Stimulated activated CD8-positive, alpha-beta memory T cell treated with anti-CD3 and anti-CD28 coated beads, Interleukin-4, amount 100 ng/mL, for 48 hours (primary cell): ENCODE measurements at places on chromosomes 16 and 17.

DNA sequence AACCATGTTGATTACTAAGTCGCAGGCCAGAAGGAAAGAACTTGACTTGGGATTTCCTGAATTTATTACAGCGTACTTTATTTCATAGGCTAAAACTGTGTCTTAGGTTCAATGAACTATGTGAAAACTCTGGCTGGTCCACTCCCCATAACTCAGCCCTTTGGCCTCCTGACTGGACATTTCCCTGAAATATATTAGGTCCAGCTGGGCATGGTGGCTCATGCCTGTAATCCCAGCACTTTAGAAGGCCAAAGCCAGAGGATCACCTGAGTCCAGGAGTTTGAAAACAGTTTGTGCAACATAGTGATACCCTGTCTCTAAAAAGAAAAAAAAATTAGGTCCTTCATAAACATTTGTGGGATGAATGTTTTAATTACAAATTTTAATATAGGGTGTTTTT lies 97.0 kb downstream of the CYLD start:
- no peak for DNase-seq

GRCh38 chr16:29029168-29029994 lies 44.5 kb downstream of the LAT start:
- peak; percentile 93 for DNase-seq

GRCh38 chr17:41683441-41684007 lies 5.2 kb upstream of the EIF1 start:
- no peak for DNase-seq

- DNase-seq: no peak
These were observed 127.9 kb upstream of the CDH11 start for GRCh38 chr16:65249768-65250167.

- peak; percentile 64 for DNase-seq
These were observed 11.6 kb downstream of the FBXL19 start for GRCh38 chr16:30934827-30935557.

GRCh38 chr16:22642416-22643088 lies 131.9 kb downstream of the NPIPB5 start:
- no peak for DNase-seq

DNA sequence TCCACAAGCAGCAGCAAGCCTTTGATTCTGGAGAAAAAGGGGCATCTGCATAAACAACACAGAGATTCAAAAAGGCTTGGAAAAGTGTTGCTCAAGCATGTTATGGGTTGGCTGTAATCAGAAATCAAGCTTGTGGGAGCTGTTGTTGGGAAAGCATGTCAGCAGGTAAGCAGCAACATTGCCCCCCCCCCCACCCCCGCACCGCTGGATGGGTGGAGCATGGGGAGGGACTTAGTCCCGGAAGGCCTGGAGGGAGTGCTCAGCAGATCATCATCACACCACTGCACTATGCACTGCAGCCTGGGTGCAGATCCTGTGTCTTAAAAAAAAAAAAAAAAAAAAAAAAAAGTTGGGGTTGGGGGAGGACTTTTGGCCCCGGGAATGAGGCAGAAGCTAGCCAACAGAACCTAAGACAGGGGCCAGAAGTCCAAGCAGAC lies 16.8 kb upstream of the AKAP1 start:
- DNase-seq: no peak

GRCh38 chr16:12742741-12743140 lies 60.9 kb downstream of the CPPED1 start:
- DNase-seq: no peak

DNA sequence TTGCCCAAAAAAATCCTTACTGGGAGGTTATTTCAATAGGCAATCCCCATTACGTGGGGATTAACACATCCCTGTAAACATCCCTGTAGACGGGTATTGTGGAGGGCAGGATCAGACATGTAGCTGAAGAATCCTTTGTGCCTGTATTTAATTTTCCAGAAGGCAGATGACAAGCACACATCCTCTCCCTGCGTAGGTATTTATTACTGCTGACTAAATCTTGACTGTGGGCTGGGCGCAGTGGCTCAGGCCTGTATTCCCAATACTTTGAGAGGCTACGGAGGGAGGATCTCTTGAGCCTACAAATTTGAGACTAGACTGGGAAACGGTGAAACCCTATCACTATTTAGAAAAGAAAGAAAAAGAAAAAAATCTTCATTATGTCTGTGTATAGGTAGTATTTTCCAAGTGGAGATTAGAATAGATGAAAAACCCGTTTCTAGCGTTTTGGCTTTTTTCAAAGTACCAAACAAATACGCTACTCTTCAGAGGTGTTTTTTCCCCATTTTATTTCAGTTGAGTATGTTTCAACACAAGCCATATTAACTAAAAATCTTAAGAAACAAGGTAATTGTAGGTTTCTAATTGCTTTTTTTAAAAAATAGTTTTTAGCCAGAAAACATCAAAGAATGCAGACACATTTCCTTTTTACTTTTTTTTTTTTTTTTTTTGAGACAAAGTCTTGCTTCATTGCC lies 1.5 kb upstream of the MARF1 start:
- DNase-seq: no peak

DNA sequence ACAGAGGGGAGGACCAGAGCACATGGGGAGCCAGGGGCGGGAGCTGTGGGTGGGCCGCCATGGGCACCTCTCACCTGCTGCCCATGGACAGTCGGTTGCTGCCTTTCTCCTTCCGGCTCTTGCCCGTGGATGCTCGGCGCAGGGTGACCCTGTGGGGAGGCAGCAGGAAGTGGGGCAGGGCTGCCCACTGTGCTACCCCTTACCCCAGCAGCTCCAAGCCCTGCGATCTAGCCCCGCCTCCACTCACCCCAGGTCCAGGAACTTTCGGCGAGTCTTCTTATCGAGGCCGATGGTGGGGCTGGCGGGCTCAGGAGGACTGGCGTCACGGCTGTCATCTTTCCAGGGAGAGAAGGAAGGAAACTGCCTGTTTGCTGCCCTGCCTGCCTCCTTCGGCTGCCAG lies 14.2 kb downstream of the SAMD14 start:
- DNase-seq: no peak
